ENCODE measurements at places on chromosomes 12 and 14.

DNA sequence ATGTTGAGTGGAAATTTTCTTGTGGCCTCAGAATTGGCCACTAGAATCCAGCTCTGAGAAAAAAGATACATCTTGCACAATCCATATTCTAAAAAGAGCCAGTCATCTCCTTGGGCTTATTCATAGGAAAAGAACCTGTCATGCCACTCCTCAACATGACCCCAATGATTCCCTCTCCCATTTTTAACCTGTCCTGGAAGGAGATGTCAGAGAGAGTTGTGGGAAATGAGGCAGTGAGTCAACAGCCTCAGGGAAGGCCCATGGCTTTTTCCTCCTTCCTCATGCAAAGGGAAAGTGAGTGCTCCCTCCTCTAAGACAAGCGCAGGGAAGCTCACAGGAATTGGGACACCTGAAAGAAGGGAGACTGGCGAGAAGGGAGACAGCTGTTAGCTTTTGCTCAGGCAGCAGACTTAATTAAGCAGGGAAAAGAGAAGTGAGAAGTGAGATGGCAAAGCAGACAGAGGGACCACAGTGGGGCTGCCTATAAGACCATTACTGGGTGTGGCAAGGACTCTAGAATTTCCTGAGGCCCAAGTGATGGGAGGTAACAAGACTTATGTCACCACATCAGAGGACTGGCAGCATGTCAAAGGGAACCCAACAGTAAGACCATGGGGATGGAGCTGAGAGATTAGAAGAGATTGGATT is 10.2 kb upstream of the DHRS7 start:
- DNase-seq, result no peak

DNA sequence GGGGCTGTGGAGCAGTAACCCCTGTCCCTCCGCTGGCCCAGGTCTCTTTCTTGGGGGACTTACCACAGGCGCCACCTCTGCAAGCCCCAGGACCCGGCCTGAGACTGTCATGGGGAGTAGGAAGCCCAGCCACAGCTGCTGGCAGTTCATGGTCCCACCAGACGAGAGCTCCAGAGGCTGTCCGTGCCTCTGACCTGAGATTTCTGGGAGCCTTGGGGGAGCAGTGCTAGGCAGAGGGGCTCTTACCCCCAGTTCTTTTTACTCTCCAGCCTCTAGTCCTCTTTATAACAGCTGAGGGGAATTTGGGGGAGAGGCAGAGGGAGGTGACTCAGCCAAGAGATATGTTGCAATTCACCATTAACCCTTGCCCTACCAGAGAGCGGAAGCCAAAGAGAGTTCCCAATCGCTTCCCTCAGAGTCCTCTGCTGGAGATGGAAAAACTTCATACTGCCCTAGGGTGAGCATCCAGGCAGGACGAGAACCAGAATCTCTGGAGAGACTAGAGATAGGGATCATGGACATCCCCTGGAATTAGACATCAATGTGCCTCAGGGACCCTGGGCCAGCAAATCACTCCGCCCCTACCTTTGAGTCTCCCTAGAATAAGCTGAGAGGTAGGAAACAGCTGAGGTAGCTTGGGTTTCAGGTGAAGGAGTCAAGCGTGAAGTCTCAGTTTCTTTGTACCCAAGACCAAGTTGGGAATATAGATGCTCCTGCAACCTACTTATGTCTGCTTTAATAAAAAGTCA is at the start of gene MMP19:
TSS of gene MMP19 (minus strand) at position 256 of the 749 bp plus-strand sequence. CDS start at position 150, 106 bp downstream.
- DNase-seq, result no peak

DNA sequence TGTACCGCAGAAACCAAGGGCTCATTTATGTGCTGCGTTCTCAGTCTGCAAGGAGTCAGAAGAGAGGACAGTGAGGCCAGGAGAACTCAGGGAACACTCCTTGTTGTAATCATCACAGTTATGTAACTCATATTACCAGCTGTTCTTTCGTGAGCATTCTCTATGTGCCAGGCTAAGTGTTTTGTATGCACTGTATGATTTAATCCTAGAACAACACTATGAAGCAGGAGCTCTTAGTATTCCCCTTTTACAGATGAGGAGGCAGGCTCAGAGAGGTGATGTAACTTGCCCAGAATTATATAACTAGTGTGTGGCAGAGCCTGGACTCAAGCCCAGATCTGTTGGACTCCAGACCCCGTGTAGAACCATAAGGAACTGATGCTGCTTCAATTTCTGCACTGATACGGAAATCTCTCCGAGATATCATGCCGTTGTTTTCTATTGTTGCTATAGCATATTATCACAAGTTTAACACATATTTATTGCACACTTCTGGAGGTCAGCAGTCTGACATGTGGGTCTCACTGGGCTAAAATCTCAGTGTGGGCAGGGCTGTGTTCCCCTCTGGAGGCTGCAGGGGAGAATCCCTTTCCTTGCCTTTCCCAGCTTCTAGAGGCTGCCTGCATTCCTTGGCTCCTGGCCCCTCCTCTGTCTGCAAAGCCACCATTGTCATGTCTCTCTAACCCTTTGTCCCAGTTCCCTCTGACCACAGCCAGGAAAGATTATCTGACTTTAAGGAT is 16.3 kb upstream of the CD9 start:
- DNase-seq, result no peak

- no peak for DNase-seq
Observed at GRCh38 chr14:103436533-103436932, 51.3 kb downstream of the MARK3 start.

DNA sequence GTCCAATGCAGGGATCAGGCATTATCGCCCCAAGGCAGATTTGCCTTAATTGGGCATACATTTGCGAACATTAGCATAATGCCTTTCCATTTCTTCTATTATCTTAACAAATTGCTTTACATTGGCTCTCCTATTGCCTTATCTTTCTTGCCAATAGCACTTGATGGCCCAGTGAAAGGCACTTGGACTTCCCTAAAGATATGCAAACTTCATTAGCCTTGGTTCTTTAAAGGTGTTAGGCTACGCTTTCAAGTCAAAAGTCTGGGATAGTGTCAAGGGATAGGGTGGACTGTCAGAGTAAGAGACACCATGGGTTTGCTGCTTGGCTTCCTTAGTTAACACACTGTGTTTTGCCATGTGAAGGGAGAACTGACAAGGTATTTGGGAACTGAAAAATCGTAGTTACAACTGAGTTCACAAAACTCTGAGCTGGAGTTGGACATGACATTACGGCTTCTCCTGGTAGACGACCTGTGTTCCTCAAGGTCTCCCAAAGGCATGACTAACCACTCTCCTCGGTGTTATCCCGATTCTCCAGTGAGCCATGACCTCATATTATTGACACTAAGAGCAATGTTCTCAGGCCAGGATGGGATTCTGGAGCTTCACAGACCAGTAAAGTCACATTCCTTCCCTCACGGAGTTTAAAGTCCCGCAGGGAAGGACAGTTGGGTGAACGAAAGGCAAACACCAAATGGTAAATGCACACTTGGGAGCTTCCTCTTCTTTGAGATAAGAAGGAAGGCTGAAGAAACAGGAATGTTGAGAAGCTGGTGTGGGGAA is 65.2 kb downstream of the TBC1D30 start:
- DNase-seq, result no peak

GRCh38 chr12:42552822-42553221 is 36.7 kb downstream of the PRICKLE1 start:
- DNase-seq, result no peak

DNA sequence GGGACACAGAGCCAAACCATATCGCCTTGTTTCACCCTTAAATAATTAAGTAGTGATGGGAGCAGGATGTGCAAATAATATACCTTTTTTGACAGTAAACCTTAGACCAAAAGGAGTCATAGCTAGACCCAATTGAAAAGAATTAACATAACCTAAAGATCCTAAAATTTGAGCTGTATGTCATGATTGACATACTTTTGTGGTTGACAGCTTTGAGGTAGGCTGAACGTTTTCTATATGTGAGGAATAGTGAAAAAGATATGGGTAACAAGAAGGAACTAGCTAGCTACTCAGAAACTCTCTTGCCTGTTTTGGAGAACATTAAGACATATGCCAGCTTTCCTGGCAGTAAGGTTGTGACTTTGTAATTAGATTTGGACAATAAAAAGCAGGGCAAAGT is 320.6 kb downstream of the KCNC2 start:
- no peak for DNase-seq

DNA sequence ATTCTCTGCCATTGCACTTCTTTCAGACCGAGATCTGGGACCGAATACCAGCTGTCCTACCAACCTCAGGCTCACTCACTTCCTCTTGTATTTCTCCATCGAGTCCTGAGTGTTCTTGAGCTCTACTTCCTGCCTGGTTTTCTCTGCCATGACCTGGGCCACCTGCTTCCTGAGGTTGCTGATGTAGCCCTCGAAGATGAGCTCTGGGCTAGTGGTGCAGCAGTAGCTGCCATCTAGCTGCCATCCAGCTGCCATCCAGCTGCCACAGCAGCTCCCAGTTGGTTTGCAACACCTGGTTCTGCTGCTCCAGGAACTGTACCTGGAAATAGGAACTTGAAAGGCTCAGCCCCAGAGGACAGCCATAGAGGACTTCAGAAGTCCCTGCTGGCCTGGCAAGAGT is 15.0 kb upstream of the KRT73 start:
- no peak for DNase-seq

DNA sequence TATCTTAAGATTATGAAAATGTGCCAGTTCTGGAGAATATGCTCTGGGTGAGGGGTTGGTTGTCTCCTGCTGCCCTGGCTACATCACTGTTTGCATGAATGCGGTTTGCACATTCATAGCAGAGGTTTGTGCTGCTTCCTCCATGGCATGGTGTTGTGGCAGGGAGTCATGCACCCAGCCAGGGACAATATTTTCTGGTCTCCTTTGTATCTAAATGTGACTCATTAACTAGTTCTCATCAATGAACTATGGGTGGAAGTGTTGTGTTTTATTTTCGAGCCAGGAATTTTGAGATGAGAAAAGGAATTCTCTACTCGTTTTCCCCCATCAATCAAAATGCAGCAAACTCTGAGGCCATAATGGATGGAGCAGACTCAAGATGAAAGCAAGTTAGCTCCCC is 527.3 kb downstream of the SNAPC1 start:
- DNase-seq, result no peak
